ENCODE measurements at places on chromosomes 16 and 17. TPM values are rescaled to one million over a fixed set of nuclear protein-coding genes. Genes with fewer than 3 reads are reported as not detected.

SP6 gene
- total RNA-seq: not detected

PKMYT1 gene
- 2.7 TPM for total RNA-seq

SDR42E1 gene
- total RNA-seq: under 0.01 TPM

ADAP2 gene
- total RNA-seq: not detected

NAT9 gene
- total RNA-seq: 24.7 TPM

PRR29 gene
- total RNA-seq: 3.8 TPM

PRRT2 gene
- total RNA-seq: 0.82 TPM

PRM2 gene
- total RNA-seq: not detected

RRAD gene
- total RNA-seq: 0.58 TPM

CORO6 gene
- total RNA-seq: 27.3 TPM

ABCA9 gene
- 56.8 TPM for total RNA-seq
